CD8-positive, alpha-beta memory T cell (primary cell): ENCODE measurements at places on chromosomes 11 and 22. TPM values are rescaled to one million over a fixed set of nuclear protein-coding genes. Genes with fewer than 3 reads are reported as not detected.

GRCh38 chr11:27039873-27040272, 742 bp upstream of the BBOX1 start:
- no peak overlapping the region for H3K27ac ChIP-seq
- no peaks in the 10 kb centered on the region for H3K36me3 ChIP-seq
- H3K4me1 ChIP-seq, result no peaks in the 10 kb centered on the region
- no peaks in the 10 kb centered on the region for H3K27me3 ChIP-seq
- DNase-seq, result no peak
- H3K4me3 ChIP-seq, result no peak overlapping the region

The KCTD14 gene
- total RNA-seq, result 0.20 TPM

The TSKU gene
- 0.13 TPM for total RNA-seq

The APOL1 gene
- total RNA-seq, result 34.3 TPM

DNA sequence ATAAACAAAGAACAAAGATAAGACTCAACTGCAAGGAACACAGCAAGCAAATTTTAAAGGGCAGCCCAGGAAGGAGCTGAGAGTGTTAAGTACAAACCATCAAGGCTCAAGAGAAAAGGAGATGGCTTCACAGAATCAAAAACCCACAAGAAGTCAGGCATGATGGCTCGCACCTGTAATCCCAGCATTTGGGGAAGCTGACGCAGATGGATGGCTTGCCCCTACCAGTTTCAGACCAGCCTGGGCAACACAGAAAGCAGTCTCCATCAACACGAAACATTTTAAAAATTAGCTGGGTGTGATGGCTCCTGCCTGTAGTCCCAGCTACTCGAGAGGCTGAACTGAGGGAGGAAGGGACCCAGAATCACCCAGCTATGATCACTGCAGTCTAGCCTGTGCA, 32.6 kb downstream of the MAPK1 start:
- no peak for DNase-seq
- peaks cover 40% of the 10 kb centered on the region for H3K4me1 ChIP-seq
- no peaks in the 10 kb centered on the region for H3K27me3 ChIP-seq
- no peak overlapping the region for H3K27ac ChIP-seq
- H3K36me3 ChIP-seq, result no peaks in the 10 kb centered on the region

DNA sequence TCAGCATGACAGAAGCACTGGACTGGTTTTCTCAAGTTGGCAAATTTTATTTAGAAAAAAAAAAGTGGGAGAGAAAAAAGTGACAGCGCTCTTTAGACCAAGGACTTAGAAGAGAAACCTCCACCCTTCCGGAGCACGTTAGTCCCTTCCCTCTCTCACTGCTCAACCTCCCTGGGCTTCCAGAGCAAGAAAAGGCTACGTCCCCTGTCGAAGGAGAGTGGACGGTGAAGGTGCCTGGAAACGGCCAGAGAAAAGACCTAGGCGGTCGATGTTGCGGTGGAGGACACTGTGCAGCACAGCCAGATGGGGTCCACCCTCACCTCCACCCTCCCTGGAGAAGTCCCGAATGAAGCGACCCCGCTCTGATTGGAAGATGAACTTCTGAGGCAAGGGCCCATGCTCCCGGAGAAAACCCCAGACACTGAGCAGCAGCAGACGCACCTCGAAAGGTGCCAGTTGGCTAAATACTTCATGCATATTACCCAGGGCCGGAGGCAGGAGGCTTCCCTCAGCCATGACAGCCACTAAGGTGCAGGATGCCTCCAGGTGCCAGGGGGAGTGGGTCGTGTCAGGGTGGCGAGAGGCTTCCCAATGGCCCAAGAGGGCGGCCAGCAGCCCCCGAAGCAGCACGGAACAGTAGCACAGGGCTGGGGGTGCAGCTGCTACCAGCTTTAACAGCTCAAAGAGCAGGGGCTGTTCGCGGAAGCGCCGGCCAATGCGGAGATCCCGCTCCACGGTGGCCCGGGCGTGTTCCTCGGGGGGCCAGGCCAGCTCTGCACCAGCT, 604 bp upstream of the GANAB start:
- peak overlapping the region; percentile 11 for H3K4me3 ChIP-seq
- H3K27ac ChIP-seq, result peak overlapping the region; percentile 47
- no peaks in the 10 kb centered on the region for H3K27me3 ChIP-seq
- H3K4me1 ChIP-seq, result peaks cover 26% of the 10 kb centered on the region

The CABP4 gene
- total RNA-seq, result 0.28 TPM

The MIOX gene
- not detected for total RNA-seq

- peaks cover 30% of the 10 kb centered on the region for H3K36me3 ChIP-seq
- no peak overlapping the region for H3K27ac ChIP-seq
- H3K4me3 ChIP-seq, result no peak overlapping the region
- no peaks in the 10 kb centered on the region for H3K27me3 ChIP-seq
- DNase-seq, result peak; percentile 29
These were observed 20.9 kb downstream of the SERGEF start for GRCh38 chr11:17991783-17992433.

The CASP5 gene
- not detected for total RNA-seq

DNA sequence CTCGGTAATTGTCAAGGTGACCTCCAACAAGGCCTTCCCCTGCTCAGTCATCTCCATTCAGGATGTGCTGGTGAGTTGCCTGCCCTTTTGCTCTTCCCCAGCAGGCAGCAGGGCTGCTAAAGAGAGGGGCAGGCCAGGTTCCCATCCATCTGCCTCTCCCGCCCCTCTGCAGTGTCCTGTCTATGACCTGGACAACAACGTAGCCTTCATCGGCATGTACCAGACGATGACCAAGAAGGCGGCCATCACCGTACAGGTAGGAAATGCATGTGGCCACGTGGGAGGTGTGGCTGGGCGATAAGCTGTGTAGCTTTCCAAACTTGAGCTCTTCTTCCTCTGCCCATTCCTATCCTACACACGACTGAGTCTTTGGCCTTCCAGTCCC, 4.0 kb downstream of the SIDT2 start:
- peaks cover 29% of the 10 kb centered on the region for H3K4me1 ChIP-seq
- no peak overlapping the region for H3K27ac ChIP-seq
- no peaks in the 10 kb centered on the region for H3K27me3 ChIP-seq
- DNase-seq, result no peak
